ENCODE measurements at places on chromosomes 13 and 19.
A peak's percentile ranks its signal among the peaks of the same experiment; 100 is the strongest.

DNA sequence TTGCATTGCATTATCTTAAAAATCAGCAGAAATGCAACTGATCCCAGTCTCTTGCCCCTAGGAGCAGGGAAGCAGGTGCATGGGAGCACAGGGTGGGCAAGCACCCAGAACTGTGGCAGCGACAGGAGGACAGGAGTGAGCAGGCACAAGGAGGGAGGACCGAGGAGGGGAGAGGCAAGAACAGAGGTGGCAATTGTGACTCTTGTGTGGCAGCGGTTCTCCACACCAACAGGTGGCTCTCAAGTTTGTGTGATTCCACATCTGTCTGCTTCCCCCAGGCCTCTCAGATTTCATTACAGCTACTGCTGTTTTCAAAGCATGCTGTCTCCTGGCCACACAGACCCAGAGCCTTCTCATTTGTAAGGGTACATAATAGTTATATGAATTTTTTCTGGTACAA is 108.5 kb downstream of the STK24 start:
- no peak for DNase-seq

- no peak for DNase-seq
Measured at GRCh38 chr13:24742977-24743376, 21.0 kb upstream of the RNF17 start.

DNA sequence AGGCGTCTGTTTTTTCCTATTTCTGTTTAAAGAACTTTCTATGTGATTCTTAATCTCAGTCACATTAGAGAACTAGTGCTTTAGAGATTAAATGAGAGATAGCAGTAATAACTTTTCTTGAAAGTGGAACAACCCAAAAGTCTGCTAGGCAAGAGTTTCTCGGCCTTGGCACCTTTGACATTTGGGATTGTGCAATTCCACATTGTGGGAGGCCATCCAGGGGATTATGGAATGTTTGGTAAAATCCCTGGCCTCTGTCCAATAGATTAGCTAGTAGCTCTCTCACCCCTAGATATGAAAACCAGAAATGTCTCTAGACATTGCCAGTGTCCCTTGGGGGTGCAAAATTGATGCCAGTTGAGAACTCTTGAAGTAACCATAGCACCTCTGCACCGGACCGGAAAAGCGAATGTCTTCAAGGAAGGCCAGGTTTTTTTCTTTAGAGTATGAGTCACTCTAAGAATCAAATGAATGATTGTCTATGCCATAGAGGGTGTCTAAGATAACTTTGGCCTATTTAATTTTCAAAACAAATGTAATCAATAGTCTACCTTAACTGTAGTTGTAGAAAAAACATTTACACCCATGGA is 45.0 kb upstream of the IL17D start:
- DNase-seq, result no peak

DNA sequence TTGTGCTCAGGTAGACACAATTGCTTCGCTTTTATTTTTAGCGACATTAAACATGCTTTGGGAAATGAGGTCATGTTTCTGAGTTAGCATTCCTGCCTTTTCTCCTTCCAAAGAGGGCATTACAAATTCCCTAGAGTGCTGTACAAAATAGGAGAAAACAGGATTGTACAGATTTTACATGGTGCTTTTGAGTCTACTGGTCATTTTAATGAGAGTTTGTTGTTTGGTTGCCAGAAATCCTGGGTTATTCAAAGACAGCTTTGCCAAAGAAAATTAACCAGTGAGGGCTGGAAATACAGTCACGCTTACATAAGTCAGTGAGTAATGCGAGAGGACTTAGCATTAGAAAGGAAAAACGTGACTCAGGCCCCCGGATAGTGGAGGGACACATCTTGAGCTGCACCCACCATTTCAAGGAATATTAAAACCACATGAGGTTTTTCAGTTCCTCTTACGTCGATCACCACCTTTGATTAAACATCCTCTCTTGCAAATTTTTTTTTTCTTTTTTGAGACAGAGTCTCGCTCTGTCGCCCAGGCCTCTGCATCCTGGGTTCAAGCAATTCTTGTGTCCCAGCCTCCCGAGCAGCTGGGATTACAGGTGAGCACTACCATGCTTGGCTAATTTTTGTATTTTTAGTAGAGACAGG is 55.4 kb downstream of the SACS start:
- peak; percentile 27 for DNase-seq

GRCh38 chr19:34188408-34188807 is 16.1 kb downstream of the LSM14A start:
- no peak for DNase-seq

- no peak for DNase-seq
Measured at GRCh38 chr13:98693756-98694155, 58.7 kb downstream of the SLC15A1 start.

DNA sequence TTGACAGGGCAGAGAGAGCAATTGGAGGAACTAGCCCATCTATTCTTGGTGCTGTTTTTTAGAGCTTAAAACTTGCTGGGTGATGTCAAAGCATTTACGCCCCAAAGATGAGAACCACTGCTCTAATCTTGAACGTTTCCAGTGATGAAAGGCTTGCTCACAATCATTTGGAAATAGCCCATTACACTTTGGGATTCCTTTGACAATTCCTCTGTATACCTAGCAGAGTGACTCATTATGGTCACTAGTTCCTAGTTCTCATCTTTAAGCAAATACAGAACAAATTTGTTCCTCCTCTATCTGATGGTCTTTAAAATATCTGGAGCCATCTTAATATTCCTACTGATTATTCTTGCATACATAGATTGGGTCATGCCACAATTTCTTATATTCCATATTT is 112.3 kb downstream of the GPC6 start:
- DNase-seq, result no peak

GRCh38 chr13:106709522-106709921 is 141.6 kb upstream of the ARGLU1 start:
- DNase-seq, result no peak

Measured in activated T-helper 1 cell treated with anti-CD3 and anti-CD28 coated beads, Interleukin-2, amount 50 U/mL, for 16 hours (primary cell).